ENCODE measurements at places on chromosomes 11 and 22.

GRCh38 chr11:11468954-11469353 is 115.9 kb upstream of the CSNK2A3 start:
- no peaks in the 10 kb centered on the region for H3K36me3 ChIP-seq
- H3K27me3 ChIP-seq, result peaks cover 2% of the 10 kb centered on the region
- H3K4me3 ChIP-seq, result no peak overlapping the region
- DNase-seq, result no peak
- H3K4me1 ChIP-seq, result no peaks in the 10 kb centered on the region
- no peak overlapping the region for H3K27ac ChIP-seq

GRCh38 chr22:30176431-30176830 is 70.1 kb downstream of the LIF start:
- no peaks in the 10 kb centered on the region for H3K36me3 ChIP-seq
- H3K4me3 ChIP-seq, result no peak overlapping the region
- H3K4me1 ChIP-seq, result no peaks in the 10 kb centered on the region
- H3K27ac ChIP-seq, result no peak overlapping the region
- H3K27me3 ChIP-seq, result peaks cover 12% of the 10 kb centered on the region
- no peak for DNase-seq

- peaks cover 6% of the 10 kb centered on the region for H3K4me1 ChIP-seq
- H3K27ac ChIP-seq, result no peak overlapping the region
- H3K27me3 ChIP-seq, result peaks cover 12% of the 10 kb centered on the region
- H3K4me3 ChIP-seq, result no peak overlapping the region
- H3K36me3 ChIP-seq, result no peaks in the 10 kb centered on the region
Observed at GRCh38 chr11:122863704-122864326, 18.7 kb upstream of the JHY start.

DNA sequence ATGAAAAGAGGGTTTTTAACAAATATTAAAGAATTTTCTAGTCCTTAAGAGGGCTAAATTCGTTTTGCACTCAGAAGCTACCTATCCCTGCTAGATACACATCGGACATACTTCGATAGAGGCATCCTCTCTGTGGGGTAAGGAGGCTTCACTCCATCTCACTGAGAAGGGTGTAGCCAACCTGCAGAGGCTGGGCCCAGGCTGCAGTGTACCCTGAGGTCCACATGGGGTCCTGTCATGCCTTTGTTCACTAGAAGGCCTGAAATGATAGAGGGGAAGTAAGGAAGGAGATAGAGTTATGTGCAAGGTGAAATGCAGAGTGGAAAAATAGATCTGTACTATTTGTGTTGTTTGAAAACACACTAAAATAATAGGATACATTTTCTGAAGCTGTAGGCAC is 45.6 kb downstream of the IGSF9B start:
- H3K27ac ChIP-seq, result no peak overlapping the region
- no peak for DNase-seq
- H3K4me1 ChIP-seq, result peaks cover 7% of the 10 kb centered on the region
- H3K27me3 ChIP-seq, result peaks cover 4% of the 10 kb centered on the region
- H3K36me3 ChIP-seq, result no peaks in the 10 kb centered on the region
- H3K4me3 ChIP-seq, result no peak overlapping the region

DNA sequence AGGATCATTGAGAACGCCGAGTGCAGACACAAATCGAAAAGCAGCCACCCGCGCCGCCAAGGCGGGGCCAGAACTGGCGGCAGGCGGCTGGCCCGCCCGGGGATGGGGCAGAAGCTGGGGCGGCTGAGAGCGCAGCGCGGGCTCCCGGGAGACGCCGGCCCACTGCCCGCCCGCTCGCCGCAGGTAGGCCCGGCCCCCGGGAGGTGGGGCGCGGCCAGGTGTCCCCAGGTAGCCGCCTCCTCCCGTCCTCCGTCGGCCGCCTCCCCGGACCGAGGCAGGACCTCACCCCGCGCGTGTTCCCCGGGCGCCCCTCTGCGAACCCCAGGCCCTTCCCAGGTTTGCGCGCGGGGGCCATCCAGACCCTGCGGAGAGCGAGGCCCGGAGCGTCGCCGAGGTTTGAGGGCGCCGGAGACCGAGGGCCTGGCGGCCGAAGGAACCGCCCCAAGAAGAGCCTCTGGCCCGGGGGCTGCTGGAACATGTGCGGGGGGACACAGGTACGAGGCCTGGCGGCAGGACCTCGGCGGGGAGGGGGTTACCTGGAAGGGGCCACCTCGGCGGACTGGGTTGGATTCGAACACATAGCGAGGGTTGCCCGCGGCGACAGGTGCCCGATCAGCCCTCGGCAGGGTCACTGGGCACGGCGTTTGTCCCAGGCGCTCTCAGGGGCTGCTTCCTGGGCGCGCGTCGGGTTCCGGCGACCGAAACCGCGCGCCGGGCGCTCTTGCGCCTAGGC is at the start of gene PRRG4:
Gene PRRG4, plus strand, starts transcription at position 248 of the 733 bp plus-strand sequence. CDS start 603 bp downstream, outside the sequence.
- peak within 1 kb of the TSS; percentile 53 for H3K27ac ChIP-seq
- H3K36me3 ChIP-seq, result no peaks in the 10 kb centered on the region
- DNase-seq, result no peak
- peak within 1 kb of the TSS; percentile 82 for H3K4me3 ChIP-seq
- peaks cover 10% of the 10 kb centered on the region for H3K27me3 ChIP-seq

DNA sequence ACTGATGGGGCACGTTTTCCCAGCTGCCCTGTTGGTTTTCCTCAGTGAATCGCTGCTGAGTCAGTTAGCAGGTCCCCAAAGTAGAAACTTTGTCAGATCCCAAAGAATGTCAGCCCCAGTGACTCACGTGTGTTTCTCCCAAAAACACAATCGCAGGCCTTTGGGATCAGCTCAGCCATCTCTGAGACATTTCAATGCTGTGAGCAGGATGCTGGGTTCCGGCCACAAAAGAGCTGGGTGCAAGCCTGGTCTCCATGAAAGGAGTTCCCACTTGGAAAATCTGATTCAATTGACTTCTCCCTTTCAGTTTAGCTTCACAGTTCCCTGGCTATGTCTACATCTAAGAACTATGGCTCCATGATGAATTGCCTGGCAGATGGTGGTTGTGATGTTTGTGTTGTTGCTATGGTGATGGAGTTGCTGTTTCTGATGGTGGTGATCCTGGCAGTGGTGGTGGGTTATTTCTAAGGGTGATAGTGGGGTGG is 28.0 kb downstream of the MYEOV start:
- H3K27ac ChIP-seq, result no peak overlapping the region
- no peaks in the 10 kb centered on the region for H3K27me3 ChIP-seq
- no peaks in the 10 kb centered on the region for H3K4me1 ChIP-seq
- no peak for DNase-seq
- no peaks in the 10 kb centered on the region for H3K36me3 ChIP-seq

DNA sequence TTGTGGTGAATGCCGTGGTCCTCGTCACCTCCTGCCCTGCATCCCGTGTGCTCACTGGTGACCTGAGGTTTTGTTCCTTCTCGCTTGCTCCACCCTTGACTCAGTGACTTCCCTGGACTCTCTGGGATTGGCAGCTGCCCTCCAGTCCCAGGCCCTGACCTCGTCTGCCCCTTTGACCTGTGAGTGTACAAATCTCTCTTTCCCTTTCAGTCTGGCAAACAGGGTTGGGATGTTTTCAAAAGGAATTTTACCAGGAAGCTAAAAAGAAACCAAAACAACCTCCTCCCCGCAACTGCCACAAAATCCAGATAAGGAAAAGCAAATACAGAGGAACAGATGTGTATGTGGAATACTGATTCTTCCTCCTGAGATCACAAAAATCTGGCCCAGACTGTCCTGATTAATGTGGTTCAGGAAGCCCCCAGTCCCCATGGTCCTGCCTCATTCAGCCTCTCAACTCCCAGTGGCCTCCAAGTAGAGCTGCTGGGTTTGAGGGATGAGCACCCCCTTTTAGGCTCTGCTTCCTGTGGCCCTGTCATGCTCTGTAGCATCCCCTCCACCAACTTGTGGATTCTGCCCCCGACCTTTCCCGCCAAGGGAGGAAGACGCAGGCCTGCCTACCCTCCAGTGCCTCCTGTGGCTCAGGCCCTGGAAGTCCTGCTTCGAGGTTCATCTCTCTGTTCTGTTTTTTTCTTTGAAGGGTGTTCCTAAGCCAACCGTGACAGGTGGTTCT is 15.2 kb downstream of the ROBO4 start:
- H3K27me3 ChIP-seq, result peaks cover 30% of the 10 kb centered on the region
- H3K36me3 ChIP-seq, result no peaks in the 10 kb centered on the region
- H3K4me3 ChIP-seq, result no peak overlapping the region
- no peaks in the 10 kb centered on the region for H3K4me1 ChIP-seq
- no peak for DNase-seq

GRCh38 chr11:2769409-2770095 is 69.8 kb upstream of the KCNQ1OT1 start:
- no peaks in the 10 kb centered on the region for H3K27me3 ChIP-seq
- H3K36me3 ChIP-seq, result peaks cover 40% of the 10 kb centered on the region
- H3K27ac ChIP-seq, result no peak overlapping the region
- no peak overlapping the region for H3K4me3 ChIP-seq

- H3K4me1 ChIP-seq, result peaks cover 15% of the 10 kb centered on the region
- no peaks in the 10 kb centered on the region for H3K36me3 ChIP-seq
- H3K4me3 ChIP-seq, result no peak overlapping the region
- H3K27me3 ChIP-seq, result no peaks in the 10 kb centered on the region
Observed at GRCh38 chr11:111941963-111942362, 4.8 kb downstream of the DIXDC1 start.

DNA sequence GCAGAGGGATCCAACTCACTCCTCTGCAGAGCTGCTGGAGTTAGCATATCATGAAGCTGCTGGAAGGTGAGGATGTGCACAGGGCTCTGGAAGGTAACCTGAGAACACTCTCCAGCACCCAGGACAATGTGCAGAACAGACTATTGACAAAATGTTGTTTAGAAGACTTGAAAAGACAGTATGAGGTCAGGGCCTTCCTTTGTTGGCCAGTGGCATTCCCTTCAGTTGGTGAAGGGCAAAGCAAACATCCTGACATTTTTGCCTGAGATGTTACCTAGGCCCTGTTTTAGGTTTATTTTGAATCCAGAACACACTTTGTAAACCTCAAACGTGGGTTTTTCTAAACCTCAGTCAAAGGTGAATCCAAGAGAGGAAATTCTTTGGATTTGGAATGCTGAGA is 67.8 kb downstream of the DEPDC5 start:
- H3K4me1 ChIP-seq, result peaks cover 9% of the 10 kb centered on the region
- H3K36me3 ChIP-seq, result peaks cover 51% of the 10 kb centered on the region
- no peak overlapping the region for H3K4me3 ChIP-seq
- no peak for DNase-seq
- no peaks in the 10 kb centered on the region for H3K27me3 ChIP-seq
- no peak overlapping the region for H3K27ac ChIP-seq

- peaks cover 2% of the 10 kb centered on the region for H3K4me1 ChIP-seq
- H3K4me3 ChIP-seq, result no peak overlapping the region
- H3K36me3 ChIP-seq, result peaks cover 7% of the 10 kb centered on the region
- peaks cover 3% of the 10 kb centered on the region for H3K27me3 ChIP-seq
- DNase-seq, result no peak
Observed at GRCh38 chr11:120391292-120391691, 55.1 kb downstream of the ARHGEF12 start.

DNA sequence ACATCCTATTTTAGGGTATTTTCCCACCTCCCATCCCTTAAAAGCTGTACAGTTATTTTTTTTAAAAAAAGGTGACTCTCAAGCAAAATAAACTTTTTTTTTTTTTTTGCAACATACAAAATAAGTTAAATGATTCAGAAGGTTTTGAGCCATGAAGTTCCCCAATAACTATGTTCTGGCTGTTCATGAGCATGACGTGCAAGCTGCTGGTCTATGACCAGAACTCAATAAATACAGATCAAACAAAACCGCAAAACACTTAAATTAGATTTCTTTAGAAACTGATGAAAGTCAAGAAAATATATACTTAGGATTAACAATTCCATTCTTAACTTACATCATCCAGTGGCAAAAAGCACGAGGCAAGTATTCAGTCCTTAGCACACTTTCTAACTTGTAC is 24.1 kb upstream of the CLNS1A start:
- DNase-seq, result no peak
- no peak overlapping the region for H3K4me3 ChIP-seq
- peaks cover 12% of the 10 kb centered on the region for H3K4me1 ChIP-seq
- H3K27ac ChIP-seq, result no peak overlapping the region

DNA sequence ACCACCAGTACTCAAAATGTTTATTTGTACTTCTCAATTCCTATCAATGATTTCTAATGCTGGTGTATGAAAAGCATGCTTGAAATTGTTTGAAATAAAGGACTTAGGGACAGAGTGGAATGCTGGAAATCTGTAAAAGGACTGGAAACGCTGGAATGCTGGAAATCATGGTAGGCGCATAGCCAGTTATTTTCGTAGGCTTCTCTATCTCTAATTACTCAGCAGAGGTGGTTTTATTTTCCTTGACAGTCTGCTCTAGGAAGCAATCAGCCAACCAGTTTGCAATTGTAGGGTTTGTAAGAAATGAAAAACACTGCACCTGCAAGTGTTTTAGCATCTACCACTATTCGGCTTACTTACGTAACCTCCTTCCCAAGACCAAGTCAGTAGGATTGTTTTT is 788 bp downstream of the LIN7C start:
- peak overlapping the region; percentile 96 for H3K27ac ChIP-seq
- H3K4me1 ChIP-seq, result peaks cover 25% of the 10 kb centered on the region
- no peaks in the 10 kb centered on the region for H3K27me3 ChIP-seq
- H3K36me3 ChIP-seq, result peaks cover 10% of the 10 kb centered on the region
- H3K4me3 ChIP-seq, result peak overlapping the region; percentile 100

DNA sequence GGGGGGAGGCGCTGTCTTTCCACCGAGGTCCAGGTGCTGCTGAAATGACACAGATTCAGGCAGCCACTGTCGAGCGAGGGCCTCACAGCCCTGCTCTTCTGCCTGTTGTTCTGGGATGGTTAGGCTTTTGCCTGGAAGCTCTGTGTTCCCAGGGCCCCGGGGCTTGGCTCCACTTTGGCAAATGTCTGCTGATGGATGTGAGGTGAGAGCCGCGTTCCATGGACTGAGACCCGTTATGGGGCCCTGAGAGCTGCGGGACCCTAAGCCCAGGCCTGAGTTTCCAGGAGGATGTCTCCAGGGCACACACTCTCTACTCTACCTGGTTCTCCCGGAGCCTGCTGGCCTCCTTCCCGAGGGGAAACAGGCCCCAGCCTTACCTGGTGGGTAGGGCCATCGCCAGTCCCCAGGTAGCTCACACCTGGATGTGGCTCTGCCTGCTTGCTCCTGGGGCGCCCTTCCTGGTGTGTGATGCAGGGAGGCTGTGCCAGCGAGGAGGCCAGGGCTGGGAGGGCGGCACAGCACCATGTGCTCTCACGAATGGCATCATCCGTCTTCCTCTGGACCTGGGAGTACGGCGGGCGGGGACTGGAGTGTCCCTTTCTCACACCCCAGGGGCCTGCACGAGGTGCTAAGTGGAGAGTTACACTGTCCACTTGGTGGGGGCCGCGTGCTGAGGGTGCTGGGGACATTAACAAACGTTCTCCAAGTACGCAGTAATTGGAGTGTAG is 435.5 kb downstream of the TBC1D22A start:
- DNase-seq, result no peak
- peaks cover 1% of the 10 kb centered on the region for H3K36me3 ChIP-seq
- no peaks in the 10 kb centered on the region for H3K4me1 ChIP-seq
- no peaks in the 10 kb centered on the region for H3K27me3 ChIP-seq
- H3K4me3 ChIP-seq, result no peak overlapping the region
- no peak overlapping the region for H3K27ac ChIP-seq
